NCI-H1436 treated with DMSO at 0.1 percent for 48 hours (cell line): ENCODE measurements at places on chromosomes 13 and 19.

DNA sequence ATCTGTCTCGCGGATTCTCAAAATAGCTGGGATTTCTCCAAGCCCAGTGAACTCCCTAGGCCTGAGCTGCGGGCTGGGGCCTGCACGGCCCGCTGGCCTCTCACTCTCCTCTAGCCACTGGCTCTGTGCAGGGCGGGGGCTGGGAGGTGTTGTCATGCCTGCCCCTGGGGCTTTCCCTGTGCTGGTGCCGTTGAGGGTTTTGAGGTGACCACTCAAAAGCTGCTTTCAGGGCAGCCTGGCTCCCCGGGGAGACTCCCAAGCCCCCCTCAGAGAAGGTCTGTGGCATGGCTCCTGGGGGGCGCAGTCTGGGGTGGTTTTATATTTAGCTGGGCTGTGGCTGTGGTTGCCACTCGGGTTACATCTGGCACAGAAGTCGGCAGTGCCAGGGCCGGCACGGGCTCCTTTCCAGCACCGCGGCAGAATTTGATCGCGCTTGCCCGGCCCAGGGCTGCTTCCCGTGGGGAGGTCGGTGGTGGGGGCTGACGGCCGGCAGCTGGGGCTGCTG is 10.0 kb downstream of the NDUFB7 start:
- no peak for DNase-seq

- no peak for DNase-seq
Observed at GRCh38 chr13:53694814-53695532, 666.4 kb downstream of the OLFM4 start.

- no peak for DNase-seq
Observed at GRCh38 chr19:15218501-15218900, 13.7 kb downstream of the EPHX3 start.

- DNase-seq, result no peak
Observed at GRCh38 chr13:24274452-24275021, 34.8 kb upstream of the C1QTNF9 start.

- no peak for DNase-seq
Observed at GRCh38 chr19:8648240-8648639, 17.8 kb downstream of the NFILZ start.

DNA sequence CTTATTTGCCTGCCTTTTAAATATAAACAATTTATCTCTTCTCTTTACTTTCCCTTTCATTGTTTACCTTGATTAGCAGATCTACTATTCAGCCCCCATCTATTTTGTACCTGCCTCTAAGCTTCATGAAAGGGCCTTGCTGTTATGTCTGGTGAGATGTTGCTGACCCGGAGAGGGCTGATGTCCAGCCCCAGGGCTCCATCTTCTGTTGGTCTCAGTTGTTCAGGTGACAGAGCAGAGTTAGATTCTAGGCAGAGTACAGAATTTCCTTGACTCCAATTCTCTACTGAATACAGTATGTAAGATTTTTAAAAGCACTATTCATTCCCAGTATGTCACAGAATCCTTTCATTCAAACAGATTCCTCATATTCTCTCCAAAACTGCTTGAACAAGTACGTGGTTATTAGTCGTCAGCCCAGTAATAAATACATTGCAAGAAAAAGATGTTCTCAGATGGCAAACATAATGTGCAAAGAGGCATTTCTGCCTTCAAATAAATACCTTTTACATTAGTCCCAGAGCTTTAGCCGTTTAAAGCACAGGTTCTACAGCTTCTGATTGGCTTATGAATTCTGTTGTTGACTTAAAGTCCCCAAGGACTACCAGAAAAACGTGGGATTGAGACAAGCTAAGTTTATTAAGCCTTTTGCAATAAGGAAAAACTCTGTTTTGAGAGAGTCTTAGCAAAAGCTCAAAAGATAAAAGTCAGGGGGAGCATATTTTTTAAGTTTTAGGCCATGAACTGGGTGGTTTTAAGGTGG is 159.1 kb downstream of the GPC5 start:
- DNase-seq, result no peak

DNA sequence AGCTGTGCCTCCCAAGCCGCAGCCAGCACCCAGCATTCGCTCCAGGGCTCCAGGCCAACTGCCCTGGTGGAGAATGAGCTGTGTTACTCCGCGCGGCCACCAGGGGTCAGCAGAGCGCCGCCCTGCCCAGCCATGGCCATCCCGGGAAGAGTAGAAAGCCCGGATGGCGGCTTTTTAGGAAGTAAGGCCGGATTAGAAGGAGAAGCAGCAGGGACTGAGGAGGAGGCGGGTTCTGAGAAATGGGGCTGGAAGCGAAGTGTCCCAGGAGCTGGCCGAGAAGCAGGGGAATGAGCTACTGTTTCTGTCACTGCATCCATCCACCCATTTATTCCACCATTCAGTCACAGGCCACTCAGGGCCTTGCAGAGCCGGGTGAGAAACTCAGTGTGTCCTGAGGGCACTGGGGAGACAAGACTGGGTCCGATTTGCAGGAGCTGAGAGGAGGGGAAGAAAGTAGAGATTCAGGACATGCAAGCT is 6.6 kb upstream of the NPAS1 start:
- no peak for DNase-seq

DNA sequence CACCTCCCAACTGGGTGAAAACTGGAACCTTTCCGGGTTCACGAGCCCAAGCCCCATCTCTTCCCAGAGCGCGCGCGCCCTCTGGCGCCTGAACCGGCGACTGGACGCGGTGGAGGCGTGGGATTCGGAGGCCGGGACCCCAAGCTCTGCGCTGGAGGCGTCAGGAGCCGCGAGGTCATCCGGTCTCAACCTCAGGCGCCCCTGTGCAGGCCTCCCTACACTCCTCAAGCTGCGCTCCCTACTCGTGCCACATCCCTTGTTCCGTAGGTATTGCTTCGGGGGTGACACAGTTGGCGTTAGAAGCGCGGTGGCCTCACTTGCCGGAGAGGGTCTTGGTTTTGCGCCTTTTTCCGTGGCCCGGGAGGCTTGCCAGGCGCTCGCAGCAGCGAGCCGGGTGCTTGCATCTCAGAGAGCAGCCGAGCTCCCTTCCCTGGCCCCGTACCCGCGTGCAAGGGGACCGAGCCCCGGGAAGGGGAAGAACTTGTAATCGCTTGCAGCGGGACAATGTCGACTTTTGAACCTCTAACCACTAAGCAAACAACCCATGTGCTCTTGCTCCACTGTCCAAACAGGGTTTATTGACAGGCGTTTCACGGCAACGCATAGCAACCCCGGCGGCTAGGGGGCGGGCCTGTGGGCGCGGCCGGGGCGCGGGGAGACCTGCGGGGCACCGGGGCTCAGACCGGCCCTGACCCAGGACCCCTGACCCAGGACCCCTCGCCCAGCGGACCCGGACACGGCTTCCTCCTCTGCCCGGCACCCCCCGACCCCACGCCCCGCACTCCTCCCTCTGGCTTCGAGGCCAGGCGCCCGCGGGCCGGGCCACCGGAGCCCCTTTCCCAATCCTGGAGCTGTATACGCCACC is 8.5 kb downstream of the CDX2 start:
- DNase-seq, result no peak

DNA sequence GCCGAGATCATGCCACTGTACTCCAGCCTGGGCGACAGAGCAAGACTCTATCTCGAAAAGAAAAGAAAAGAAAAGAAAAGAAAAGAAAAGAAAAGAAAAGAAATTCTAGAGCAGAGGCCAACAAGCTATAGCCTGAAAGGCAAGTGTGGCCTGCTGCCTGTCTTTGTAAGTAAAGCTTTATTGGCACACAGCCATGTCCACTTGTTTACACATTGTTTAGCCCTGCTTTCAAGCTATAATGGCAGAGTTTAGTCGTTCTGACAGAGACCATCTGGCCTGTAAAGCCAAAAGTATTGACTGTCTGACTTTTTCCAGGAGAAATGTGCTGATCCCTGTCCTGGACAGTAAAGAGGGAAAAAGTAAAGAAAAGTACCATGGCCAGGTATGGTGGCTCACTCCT is 18.3 kb downstream of the NWD1 start:
- DNase-seq, result no peak

GRCh38 chr19:41426952-41427646 is at the start of gene B3GNT8:
Gene B3GNT8, minus strand, starts transcription at chr19:41427374. Its CDS starts 596 bp downstream, at chr19:41426778.
- no peak for DNase-seq

GRCh38 chr13:21971662-21972621 is 301.1 kb downstream of the FGF9 start:
- DNase-seq, result no peak

- no peak for DNase-seq
Observed at GRCh38 chr13:49629196-49629938, 1.1 kb downstream of the ARL11 start.
